ENCODE measurements at places on chromosomes 16 and 17. TPM values are rescaled to one million over a fixed set of nuclear protein-coding genes. Genes with fewer than 3 reads are reported as not detected.

DNA sequence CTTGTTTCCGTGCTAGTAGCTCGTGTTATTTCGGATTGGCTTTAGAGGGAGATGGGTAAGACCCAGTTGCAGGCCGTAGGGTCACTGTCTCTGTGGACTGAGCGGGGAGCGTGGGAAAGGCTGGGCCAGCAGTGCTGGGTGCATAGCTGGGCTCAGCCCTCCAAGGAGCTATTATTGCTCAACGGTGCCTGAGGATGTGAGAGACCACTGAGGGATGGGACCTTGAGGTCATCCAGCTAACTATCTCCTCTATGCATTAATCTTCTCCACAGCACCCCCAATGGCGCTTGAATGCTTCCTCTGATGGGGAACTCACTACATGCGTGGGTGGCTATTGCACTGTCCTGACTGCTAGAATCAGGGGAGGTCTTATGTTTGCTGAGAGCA is 126.1 kb upstream of the FOXF1 start:
- DNase-seq: no peak

- no peak for DNase-seq
These were observed 247.8 kb upstream of the ERCC4 start for GRCh38 chr16:13672196-13672595.

DNA sequence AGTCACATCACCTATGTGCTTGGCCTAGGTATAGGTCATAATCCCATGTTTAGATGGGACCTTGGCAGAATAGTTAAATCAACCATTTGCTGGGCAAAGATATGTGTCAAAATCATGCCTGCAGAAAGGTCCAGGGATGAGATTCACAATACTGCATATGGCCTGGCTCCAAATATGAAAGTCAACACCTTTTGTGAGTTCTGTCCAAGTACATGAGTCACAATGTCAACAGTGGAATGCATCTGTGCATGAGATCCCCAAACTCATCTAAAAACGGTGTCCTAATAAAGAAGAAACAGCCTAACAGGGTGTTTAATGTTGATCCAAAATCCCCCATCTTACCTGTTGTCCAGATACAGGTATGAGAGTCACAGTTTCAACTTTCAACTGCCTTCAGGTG is 1847.5 kb downstream of the TP53TG3F start:
- DNase-seq: no peak

Gene CENPN
- 13.4 TPM for total RNA-seq

- DNase-seq: no peak
These were observed 5.7 kb upstream of the NR1D1 start for GRCh38 chr17:40105861-40106759.

GRCh38 chr16:1020091-1020399 is 38.5 kb downstream of the SOX8 start:
- no peak for DNase-seq

Gene SLC35G6
- total RNA-seq: not detected

Gene ATP2A1
- total RNA-seq: 1.7 TPM

GRCh38 chr16:85689285-85689949 is 663 bp upstream of the GINS2 start:
- DNase-seq: peak; percentile 52

- DNase-seq: no peak
These were observed 20.6 kb downstream of the ZNF423 start for GRCh38 chr16:49835161-49835777.

GRCh38 chr16:81094771-81095251 is 1.4 kb downstream of the GCSH start:
- no peak for DNase-seq

DNA sequence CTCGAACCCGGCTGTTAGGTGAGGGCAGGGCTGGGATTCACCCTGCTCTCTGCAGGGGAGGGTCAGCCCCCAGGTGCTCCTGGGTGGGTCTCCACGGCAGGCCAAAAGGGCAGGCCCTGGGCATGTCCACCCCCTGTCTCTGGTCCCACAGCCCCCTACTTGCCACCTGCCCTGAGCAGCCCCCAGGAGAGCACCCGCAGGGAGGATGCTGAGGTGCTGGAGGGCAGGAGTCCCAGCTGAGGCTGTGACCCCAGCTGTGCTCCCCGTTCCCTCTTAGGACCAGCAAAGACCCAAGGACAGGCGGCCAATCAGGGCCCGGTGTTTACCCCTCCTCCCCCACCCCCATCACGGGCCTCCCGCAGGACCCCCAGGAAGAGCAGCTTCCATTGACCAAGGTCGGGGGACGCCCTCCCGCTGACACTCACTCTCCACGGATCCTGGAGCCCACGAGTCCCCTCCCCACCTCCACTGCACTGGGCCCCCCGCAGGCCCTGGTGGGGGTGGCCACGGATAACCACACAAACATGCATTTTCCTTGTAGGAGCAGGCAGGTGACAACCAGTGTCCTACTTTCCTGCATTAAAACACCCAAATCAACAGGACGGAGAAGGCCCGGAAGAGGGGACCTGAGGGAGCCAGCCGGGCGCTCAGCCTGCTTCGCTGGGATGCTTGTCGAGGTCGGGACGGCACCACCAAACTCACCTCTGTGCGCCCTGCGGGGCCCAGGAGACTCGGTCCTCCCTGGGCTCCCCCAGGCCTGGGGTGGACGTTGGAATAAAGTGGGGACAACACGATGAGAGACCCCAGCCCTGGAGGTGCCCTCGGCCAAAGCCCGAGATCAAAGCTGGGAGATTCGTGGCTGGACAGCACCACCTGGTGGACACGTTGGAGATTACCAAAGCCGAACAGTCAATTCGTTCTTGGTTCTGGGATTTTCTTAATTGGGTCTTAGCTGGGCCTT is 22.5 kb upstream of the ENPP7 start:
- peak; percentile 57 for DNase-seq

- DNase-seq: no peak
These were observed 330.2 kb upstream of the KIF2B start for GRCh38 chr17:53492532-53492931.

DNA sequence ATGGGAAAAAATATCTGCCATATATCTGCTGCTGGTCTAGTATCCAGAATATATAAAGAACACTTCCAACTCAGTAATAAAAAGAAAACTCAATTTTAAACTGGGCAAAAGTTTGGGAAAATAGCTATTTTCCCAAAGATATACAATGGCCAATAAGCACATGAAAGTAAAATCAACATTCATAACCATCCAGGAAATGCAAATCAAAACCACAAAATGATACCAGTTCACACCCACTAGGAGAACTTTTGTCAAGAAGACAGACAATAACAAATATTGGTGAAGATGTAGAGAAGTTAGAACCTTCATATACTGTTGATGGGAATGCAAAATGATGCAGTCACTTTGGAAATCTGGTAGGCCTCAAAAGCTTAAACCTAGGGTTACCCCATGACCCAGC is 33.4 kb upstream of the RPRML start:
- DNase-seq: no peak

DNA sequence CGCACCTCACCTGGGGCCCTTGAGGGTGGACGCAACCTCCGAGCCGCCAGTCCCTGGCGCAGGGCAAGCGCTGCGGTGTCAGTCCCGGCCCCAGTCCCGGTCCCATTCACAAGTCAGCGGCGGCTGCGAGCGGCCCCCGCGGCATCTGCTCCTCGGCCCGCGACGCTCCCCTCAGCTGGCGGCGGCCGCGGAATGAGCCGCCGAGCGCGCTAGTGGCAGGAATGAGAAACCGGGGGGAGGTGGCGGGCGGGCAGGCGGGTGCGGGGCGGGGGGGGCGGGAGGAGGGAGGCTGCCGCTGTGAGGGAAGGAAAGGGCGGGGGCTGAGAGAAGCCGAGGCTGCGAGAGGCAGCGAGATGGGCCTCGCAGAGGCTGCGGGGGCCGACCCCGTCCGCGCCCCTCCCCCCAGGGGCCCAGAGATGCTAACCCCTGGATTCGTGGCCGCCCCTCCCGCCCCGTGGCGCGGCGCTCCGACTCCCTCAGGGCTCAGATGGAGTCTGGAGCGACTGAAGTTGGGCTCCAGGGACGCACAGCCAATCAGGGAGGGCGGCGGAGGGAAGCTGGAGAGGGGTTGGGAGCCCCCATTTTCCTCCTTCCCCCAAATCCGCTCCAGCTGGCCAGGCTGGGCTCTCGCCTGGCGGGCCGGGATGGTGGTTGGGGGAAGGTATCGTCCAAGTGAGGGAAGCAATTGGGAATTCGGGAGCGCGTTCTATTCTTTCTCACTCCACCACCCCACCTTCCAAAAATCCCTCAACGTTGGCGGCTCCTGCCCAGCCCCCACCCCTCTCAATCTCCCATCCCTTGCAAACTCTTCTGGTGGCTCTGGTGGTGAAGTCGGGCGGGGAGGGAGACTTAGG is at the start of gene CDH11:
CDH11 (minus strand) TSS at position 194 of the 854 bp plus-strand sequence. CDS start 117,194 bp downstream, outside the sequence.
- DNase-seq: peak; percentile 62

DNA sequence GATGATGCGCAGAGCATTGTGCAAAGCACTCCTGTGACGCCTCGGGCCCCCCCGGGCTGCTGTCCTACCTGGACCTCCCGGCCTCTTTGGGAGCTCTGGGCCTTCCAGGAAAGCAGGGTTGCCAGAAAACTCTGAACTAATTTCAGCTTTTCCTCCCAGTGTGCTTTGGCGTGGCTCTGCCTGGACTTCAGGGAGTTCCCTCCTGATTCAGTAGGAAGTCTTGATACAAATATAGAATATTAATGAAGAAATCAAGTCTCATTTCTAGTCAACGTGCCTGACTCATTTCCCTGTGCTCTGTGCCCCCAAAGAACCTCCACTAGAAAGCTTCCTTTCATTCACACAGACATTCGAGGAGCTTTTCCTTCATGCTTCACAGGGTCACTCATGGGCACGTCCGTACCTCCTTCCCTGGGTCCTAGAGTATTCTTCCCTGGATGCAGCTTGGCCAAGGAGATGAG is 84.0 kb upstream of the NOL11 start:
- DNase-seq: no peak

DNA sequence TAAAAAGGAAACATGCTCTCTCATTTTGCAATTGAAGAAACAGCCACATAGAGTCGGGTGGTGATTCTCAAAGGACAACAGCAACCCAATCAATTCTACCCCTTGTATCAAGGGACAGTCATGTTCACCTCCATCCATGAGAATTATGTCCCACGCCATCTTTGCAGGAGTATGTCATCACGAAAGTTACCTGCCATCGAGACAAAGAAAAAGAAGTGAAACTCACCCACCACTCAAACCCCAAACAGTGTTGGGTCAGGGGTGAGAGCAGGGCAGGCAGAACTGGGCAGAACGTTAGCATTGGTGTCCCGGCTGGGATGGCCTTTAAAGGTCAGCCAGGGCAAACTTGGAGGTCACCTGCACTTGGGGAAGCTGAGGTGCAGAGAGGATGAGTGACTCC is 24.2 kb upstream of the HNF1B start:
- no peak for DNase-seq

- no peak for DNase-seq
These were observed 1.7 kb downstream of the VWA3A start for GRCh38 chr16:22093996-22094395.

DNA sequence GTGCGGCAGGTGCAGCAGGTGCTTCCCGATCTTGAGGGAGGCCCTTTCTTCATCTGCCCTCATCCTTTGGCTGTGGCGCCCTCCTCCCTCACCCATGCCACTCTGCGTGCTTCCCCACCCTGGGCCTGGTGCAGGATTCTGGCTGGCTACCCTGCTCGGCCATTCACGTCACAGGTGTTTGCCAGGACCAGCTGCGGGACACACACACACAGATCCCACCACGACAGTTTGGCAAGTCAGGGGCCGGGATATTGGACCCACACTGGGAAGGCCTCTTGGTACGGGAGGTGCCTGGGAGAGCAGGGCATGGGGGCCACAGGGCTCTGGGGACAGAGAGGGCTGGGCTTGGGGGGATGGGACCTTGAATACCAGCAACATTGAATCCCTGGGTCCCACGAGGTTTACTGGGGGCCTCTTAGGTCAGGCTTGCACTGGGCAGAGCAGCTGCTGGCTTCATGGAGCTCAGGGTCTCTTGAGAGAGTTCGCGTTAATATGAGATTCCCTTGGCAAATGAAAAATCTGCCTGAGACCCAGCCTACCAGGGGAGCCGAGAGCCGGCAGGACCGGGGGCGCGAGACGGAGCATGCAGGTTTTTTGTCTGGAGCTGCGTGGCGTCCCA is 15.1 kb downstream of the ADCY7 start:
- peak; percentile 43 for DNase-seq

Gene EVI2B
- total RNA-seq: 3.3 TPM

Gene FNDC8
- total RNA-seq: not detected

GRCh38 chr17:6843241-6843880 is 11.8 kb upstream of the TEKT1 start:
- DNase-seq: no peak

DNA sequence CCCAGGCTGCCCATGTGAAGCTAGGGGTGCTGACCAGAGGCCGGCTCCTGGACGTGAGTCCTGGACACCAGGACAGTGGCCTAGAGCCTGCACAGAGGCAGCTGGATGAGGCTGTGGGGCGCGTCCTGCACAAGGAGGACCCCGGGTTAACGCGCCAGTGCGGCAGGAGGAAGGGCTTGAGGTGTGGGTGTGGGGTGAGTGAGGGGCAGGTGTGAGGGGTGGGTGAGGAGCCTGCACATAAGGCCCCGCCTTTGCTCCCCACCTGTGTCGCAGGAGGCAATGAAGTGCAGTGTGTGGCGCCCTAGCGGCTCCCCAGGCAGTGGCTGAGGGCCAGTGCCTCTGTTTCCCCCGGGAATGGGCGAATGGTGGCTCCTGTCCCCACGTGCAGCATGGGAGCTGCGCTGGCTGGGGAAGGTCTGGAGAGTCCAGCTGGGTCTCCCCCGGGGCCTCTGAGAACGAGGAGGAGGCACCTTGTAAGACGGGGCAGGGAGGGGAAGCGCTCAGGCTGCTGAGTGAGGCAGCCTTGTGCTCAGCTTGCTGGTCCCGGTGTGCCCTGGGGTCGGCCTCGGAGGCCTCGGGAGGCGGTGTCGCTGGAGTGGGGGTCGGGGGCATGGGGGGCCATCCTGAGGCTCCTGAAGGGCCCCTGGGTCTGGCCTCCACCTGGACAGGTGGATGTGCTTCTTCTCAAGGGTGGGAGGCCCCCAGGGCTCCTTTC is 3.2 kb downstream of the CD7 start:
- no peak for DNase-seq

GRCh38 chr17:27398691-27399090 is 57.6 kb upstream of the KSR1 start:
- DNase-seq: no peak

GRCh38 chr17:38606646-38607611 is 1.2 kb upstream of the SRCIN1 start:
- peak; percentile 44 for DNase-seq

DNA sequence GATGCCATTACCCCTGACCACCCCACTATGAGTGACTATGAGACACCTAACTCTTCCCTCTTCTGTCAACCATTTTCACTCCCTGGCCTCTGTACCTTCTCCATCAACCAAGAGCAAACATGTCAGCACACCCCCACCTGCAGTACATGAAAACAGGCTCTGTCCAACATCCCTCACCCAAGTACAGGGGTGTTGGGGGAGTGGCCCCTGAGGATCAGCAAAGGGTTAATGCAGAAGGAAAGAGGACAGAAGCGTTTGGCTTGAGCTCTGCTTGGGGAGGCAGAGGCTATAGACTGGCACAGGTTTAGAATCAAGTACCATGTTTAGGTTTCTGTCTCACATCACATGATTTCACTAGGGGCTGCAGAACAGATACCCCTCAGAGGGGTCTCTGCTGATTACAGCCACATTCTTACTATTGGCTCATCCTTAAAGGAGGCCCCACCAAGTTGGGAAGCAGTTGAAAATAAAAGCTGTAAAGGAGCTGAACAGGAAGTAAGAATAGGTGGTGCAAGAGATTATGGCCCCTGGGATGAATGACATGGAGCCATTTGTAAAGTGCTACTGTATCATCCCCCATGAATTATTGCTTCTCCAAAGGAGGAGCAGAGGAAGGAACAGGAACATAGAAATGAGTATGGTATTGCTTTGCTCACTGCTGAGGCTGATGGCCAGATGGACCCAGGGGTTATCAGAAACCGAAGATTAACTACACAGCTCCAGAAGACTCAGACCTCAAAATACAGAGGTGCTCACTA is 2.4 kb upstream of the PSMC3IP start:
- no peak for DNase-seq
